HAP-1 (cell line): ENCODE measurements at places on chromosomes 5 and 9.

GRCh38 chr9:81191222-81191621 is 498.1 kb downstream of the TLE1 start:
- DNase-seq, result no peak

DNA sequence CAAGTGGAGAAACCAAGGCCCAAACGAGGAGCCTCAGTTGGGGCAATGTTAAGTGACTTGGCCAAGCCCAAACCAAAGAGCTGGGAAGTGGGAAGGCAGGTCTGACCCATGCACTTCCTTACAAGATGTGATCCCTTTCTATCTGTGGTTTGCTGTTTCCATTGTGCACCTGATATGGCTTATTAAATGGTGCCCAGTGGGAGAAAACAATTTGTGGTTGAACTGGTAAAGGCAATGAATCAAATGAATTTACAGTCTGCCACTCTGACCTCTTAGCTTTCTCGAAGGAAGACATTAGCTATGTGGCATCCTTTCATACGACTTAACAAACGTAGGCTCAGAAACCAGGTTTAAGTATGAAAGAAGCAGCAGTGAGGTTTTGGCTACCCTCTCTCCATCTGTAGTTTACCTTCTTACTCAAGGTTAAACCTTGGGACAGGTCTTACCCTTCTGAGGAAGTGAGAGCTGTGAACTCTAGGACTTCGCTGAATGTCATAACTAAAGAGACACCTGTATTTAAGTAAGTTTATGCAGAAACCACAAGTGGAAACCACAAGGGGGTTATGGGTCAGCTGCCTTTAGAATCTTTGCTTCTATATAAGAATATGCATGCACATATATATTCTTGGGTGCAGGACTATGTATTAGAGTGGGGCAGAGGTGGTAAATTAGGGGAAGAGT is 100.5 kb upstream of the SPATA31D4 start:
- DNase-seq, result no peak

- DNase-seq, result no peak
These were observed 318.3 kb upstream of the ITGA1 start for GRCh38 chr5:52469420-52469819.

GRCh38 chr5:107216587-107216986 is 454.1 kb downstream of the EFNA5 start:
- no peak for DNase-seq

- DNase-seq, result no peak
These were observed 94.2 kb upstream of the ZNF618 start for GRCh38 chr9:113781896-113782295.

DNA sequence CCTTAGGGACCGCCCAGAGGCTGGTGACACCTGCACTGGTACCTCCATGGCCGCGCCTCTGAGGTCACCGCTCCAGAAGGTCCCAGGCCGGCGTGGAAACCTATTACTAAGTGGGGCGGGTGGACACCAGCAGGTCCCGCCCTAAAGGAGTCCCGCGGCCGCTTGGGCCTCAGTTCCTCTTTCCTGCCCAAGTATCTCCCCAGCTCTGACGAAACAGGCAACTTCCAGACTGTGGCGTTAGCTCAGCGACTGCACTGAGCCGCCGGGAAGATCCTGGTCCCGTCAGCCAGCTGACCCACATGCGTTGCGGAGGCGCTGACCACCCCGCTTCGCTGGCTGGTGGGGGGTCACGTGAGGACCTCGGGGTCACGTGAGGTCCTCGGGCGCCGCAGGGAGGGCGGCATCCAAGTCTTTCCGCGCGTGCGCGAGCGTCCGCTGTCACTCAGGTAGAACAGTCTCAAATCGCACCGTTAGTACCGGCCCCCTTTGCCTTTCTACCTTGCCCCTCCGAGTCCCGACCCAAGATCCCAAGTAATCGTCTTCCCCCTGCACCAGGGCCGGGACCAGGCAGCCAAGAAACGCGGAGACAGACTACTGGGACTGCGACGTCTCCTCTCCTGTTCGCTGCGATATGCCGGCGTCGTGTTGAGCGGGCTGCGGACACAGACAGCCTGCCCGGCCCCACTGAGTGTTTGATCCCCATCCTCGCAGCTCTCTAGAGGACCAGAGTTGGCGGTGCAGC is 53.7 kb upstream of the KDM4C start:
- peak; percentile 68 for DNase-seq

GRCh38 chr5:86686046-86686445 is 68.3 kb downstream of the COX7C start:
- DNase-seq, result no peak

- DNase-seq, result no peak
These were observed 428.2 kb upstream of the IRX4 start for GRCh38 chr5:2310946-2311345.

- no peak for DNase-seq
These were observed 70.9 kb downstream of the PTTG1 start for GRCh38 chr5:160492565-160492964.

DNA sequence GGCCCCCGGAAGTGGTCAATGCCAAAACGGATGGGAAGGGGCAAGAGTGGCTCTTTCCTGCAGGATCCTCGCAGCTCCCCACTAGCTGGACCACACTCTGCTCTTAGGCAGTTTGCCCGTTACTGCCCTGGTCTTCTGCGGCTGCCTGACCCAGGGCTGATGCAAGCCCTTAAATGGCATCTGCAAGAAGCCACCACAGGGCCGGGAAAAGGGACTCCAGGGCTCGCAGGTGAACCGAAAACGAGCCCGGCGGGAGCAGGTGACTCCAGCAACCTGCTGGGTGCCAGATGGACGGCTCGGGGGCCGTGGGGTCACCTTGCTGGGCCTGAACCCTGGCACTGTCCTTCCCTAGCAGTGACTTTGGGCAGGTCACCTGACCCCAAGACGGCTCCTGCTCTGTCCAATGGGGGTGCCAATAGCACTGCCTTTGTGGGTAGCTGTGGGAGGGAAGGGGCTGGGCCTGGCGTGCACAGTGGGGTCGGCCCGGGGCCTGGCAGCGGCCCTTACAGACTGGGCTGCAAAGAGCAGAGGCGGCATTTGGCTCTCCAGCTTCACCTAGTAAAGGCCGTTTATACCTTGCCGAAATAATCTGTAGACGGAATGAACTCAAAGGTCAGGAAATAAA is 1.3 kb downstream of the TMEM250 start:
- DNase-seq, result no peak

- DNase-seq, result no peak
These were observed 140.8 kb downstream of the HMHB1 start for GRCh38 chr5:143952809-143953208.

DNA sequence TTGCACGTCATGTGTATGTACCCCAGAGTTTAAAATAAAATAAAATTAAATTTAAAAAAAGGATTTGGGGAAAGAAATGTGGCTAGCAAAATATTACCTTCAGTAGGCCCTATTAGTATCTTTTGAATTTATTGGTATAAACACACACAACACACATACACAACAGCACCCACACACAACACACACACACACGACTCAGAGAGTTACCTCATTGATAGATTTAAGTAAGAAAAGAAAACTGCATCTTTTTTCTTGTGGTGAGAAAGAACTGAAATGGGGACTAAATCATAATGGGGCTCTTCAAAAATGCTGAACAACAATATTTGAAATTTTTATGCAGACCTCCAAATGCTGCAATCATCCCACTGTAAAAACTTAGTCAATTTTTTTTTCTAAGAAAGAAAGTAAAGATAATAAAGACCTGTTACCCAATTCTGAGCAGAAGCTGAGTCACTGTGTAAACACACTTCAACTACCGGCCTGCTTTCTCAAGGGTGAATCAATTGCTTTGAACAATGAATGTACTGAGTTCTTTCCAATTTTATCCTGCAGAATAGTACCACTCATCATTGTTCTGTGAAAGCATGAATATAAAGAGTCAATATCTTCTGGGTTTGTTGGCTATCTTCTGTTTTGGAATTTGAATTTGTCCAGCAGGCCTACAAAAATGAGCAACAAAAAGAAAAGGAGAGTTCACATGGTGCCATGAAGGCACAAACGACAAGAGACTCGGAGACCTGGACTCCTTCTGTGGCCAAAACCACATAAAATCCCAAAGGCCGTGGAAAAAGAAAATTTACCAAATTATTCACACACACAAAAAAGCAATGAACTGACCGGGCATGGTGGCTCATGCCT is 57.9 kb upstream of the CCNG1 start:
- peak; percentile 45 for DNase-seq

DNA sequence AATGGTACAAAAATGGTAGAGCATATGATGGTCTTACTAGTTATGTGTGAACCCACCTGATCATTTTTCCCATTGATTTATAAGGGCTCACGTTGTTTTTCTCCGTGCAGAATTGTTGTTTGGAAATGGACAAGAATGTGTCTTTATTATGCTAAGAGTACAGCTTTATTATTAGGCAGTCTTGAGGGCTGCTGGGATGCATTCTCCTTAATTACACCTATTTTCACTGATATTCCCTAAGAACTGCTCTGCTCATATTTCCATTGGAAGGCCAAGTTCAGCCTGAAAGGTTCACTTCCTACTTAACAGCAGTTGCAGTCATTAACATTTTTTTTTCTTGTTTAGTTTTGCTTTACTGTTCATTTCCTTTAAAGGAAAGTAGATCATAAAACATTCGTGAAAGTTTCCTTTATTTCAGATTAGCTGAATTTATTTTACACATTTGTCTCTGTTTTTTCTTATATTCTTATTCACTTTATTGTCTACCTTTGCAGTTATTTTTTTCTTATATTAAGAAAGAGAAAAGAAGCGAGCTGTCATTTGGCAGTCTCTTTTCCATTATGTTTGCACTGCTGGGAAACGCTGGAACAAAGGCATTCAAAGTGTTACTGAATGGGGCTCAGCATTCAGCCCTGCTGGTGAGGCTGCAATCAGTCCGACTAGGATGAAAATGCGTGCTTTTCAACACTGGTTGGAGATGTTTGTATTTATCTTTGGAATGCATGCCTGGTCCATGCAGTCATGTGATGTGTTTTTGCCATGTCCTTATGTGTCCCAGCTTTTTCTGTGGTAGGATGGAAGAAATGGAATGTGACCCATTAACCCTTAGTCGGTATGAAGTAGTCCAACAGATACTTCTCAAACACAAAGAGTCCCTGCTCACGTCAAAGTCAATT is 602.7 kb upstream of the ZNF608 start:
- peak; percentile 64 for DNase-seq

DNA sequence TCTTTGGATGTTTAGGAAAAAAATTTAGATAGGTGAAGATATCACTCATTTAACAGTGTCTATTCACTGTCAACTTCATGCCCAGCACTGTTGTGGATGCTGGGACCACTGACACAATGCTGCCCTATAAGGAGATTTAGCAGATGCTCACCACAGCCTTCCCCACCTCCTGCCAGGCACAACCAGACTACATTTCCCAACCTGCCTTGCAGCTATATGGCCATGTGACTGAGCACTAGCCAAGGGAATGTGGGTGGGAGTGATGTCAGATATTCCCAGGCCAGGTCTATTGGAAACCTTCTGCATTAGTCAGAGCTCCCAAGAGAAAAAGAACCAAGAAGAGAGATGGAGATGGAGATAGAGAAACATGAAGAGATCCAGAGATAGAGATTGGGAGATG is 302.6 kb upstream of the TAS2R1 start:
- no peak for DNase-seq

DNA sequence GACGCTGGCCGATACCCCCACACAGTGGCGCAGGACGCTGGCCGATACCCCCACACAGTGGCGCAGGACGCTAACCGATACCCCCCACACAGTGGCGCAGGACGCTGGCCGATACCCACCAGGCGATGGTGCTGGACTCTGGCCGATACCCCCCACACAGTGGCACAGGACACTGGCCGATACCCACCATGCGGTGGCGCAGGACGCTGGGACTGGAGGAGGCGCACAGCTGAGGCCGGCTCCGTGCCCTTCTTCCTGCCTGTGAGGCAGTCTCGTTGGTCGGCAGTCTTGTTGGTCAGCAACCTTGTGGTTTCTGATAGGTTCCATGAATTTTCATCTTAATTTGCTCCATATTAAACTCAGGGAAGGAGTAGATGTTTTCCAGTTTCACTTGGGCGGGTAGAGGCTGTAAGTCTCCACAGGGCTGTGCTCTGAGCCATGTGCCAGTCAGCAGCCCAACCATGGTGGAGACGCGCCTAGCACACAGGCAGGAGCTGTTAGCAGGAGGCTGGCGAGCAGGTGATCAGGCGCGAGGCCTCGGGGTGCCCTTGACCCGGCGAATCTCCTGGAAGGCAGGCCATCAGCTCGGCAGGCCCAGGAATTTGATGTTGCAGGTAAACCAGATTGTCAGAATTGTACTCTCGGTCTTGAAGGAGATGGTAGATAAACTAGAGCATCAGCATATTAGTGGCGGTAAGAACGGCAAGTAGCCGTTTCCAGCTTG is 75.6 kb downstream of the EHMT1 start:
- no peak for DNase-seq

GRCh38 chr5:159218595-159219023 is 9.3 kb upstream of the RNF145 start:
- no peak for DNase-seq

DNA sequence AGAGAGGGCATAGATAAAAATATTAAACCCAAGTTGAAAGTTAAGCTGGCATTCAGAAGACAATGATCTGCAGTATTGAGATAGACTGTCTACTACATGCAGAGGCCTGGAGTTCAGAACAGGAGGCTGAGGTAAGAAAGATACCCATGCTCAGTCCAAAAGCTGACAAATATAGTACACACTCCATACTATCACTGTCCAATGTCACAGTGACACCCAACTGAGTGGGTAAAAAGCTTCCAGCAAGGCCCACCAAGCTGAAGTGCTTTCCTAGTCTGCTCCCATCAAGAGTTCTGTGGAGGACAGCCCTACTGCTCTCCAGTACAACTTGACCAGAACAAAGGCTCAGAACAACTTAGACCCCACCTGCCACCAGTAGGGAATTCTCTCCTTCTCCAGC is 124.9 kb downstream of the SLC12A2 start:
- no peak for DNase-seq

- DNase-seq, result peak; percentile 67
These were observed 337.5 kb downstream of the CDH9 start for GRCh38 chr5:26700759-26701384.

DNA sequence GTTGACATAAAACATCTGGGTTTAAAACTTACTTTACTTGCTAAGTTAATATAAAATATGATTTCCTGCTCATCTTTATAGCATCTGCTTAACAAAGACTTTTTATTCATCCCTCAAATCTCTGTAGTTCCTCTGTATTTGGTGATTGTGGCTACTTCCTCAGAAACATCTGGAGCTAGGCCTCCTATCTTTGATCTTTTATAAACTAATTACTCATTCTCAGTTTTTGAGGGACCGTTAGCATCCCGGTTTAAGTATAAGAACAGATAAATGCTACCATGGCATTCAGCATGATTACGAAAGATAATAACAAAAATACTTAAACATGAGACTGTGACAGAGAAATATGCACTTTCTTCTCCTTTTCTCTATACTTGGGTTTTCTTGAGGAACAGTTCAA is 85.3 kb downstream of the SLC38A9 start:
- no peak for DNase-seq

- no peak for DNase-seq
These were observed 60.1 kb upstream of the GNA14 start for GRCh38 chr9:77708064-77708815.
